Osteoblast (primary cell): ENCODE measurements at places on chromosomes 1 and 21.
A peak's percentile ranks its signal among the peaks of the same experiment; 100 is the strongest.

- no peak for DNase-seq
Measured at GRCh38 chr1:21035794-21036193, 140.9 kb downstream of the EIF4G3 start.

GRCh38 chr1:174433451-174433850 is 14.3 kb upstream of the GPR52 start:
- peak; percentile 26 for DNase-seq

GRCh38 chr1:234533975-234534876 is 55.2 kb upstream of the TARBP1 start:
- DNase-seq: peak; percentile 49

GRCh38 chr21:34899302-34899701 is 149.8 kb downstream of the RUNX1 start:
- no peak for DNase-seq

GRCh38 chr1:202658251-202658759 is 51.9 kb downstream of the SYT2 start:
- DNase-seq: no peak

DNA sequence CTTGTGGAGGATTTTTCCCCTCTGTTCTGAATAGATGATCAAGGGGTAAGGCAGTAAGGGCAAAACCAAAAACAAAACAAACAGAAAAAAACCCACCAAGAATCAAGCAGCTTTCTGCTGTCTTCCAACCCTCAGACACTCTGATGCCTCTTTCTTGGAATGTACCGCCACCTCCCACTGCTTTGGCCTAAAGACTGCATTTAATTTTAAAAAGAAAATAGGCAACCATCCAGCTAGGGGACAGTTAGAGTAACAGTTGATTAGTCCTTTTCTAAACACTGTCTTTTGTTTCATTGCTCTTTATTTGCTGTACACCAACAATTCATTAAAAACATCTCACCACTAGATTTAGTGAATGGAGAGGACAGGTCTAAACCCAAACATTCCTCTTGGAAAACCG is 21.5 kb downstream of the WLS start:
- no peak for DNase-seq

- DNase-seq: no peak
Measured at GRCh38 chr1:23100074-23100748, 68.4 kb downstream of the LUZP1 start.

GRCh38 chr1:246907472-246907871 is 24.3 kb downstream of the AHCTF1 start:
- DNase-seq: no peak

DNA sequence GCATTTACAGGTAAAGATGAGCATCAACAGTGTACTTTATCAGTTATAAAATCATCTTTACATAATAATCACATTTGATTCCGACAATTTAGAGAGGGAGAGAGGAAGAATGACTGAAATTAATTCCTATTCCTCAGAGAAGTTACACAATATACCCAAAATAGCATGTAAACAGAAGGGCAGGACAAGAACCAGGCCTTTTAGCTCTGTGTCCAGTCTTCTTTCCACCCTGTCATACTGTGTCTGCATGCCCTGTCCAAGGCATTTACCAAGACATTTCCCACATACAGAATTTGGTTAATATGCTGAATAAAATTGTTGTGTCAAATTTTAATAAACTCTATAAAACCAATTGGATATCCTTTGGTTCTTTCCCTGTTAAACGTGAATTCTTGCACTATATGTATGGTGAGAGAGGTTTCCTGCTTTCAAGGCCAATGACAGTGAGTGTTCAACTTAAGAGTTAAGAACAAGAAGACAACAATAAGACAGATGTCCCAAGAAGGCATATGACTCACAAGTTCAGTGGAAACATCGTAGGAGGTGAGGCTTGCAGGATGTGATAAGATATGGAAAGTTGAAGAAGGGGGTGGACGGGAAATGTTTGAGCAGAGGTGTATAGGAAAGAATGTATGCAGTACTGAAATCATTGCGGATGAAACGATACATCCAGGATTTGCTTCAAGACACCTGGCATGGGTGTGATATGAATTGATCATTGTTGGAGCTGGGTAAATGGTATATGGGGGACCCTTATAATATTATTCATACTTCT is 20.8 kb downstream of the LRRC8B start:
- no peak for DNase-seq

GRCh38 chr1:7930645-7931445 is 9.8 kb downstream of the TNFRSF9 start:
- DNase-seq: no peak

GRCh38 chr1:183673605-183674323 is 20.6 kb upstream of the APOBEC4 start:
- no peak for DNase-seq

DNA sequence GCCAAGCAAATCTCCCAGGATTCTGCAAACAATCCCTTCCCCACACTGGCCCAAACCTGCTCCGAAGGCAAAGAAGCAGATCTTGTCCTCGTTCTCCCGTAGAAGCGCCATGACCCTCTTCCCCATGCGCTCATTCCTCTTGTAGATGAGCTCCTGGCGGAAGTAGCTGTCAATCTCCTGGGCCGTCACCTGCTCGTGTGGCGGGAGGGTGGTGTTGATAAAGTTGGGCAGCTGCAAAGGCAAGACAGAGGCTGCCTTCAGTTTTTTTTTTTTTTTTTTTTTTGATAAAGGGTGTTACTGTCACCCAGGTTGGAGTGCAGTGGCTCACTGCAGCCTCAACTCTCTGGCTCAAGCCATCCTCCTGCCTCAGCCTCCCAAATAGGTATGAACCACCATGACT is 202.7 kb downstream of the TRABD2B start:
- DNase-seq: no peak

- peak; percentile 99 for DNase-seq
Measured at GRCh38 chr1:2314803-2315673, 76.3 kb downstream of the MORN1 start.

DNA sequence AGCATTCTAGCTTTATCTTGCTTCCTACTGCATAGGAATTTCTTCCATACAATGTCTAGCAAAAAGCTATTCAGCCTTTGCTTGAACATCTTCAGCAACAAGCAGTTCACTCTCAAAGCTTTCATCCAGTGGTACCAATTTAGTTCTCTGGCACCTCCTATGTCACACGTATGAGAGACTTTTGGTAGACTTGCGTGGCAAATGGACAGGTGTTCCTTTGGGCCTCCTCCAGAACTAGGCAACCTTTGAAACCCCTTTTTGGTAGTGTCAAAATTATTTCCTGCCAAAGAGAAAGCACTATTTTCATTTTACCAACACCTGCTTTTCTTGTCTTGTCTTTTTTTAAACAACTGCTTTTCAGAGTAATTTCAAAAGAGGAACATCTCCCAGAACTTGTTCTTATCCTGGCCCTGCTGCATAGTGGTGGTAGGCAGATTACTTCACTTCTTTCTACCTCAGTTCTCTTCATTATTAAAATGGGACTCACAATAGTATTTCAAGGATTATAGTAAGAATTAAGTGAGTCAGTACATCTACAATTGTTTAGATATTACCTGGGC is 122.4 kb downstream of the MAST2 start:
- DNase-seq: no peak
